Memory B cell (primary cell): ENCODE measurements at places on chromosomes 5 and 9.

GRCh38 chr9:134327671-134328231, 1.5 kb downstream of the RXRA start:
- no peak for DNase-seq

DNA sequence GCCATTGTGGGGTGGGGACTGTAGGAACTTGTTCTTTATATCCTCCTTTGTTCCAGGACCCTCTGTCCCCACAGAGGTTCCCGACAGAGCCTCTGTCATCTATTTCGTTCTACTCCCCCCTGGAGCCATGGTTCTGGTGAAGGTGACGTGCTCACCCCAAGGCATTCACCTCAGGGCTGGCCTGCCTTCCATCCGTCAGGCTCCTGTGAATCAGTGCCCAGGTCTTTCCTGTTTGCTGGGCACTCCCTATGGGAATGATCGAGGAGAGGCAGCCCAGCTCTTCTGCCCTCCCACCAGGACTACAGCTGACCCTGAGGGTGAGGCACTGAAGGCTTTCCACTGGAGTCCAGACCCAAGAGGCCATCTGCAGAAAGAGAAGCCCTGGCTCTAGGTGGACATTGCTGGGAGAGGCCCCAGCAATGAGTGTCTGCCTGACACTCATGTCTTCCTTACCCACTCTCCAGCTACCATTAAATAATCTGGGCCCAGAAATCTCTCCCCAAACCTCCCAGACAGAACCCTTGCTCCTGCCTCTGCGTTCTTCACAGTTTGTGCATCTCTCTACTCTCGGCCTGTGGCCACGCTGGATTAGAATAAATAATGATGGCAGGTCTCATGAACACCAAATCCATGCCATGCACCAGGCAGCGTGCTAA, 214.2 kb downstream of the FSTL4 start:
- DNase-seq = no peak

DNA sequence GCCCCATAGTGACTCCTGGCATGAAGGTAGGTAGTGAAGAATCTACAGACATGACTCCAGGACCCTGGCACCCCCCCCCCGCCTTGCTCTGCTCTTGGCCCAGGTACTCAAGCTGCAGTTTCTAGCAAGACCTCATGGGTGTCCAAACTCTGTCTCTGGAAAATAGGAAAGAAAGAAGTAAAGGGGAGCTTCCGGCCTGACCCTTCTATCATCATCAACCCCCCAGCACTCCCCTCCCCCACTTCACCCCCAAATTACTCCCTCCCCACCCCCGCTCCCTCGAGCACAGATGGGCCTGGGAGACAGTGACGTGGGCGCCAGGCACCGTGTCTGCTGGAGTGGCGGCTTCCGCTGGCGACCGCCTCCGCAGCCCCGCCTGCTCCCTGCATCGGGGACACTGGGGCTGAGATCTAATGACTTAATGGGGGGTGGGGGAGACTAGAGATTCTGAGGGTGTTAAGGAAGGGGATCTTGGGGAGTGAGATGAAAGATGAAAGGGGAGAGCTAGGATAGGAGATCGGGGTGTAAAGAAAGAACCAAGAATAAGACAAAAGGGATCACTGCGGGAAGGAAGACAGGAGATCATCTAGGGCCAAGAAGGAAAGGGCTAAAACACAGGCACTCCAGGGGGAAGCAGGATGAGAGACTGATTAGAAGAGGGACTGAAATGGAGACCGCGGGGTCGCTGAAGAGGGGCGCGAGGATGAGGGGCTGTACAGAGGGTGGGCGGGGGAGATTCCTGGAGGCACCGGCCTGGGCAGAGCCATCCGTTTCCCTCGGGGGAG, 1.1 kb upstream of the DNAJB5 start:
- no peak for DNase-seq

DNA sequence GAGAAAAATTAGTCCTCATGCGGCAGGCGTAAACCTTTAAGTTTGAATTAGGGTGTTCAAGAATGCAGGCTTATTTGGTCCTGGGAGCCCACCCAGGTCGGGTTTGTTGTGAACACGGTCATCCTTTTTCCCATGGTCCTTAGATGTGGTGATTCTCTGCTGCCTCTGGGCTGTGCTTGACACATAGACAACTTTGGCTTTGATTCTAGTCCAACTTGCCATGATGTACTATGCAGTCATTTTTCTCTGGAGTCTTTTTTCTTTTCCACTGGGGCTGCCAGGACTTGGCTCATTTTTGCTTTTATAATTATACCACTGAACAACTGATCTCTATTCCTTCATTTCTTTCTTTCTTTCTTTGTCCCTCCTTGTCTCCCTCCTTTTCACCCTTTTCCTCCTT, 218.6 kb downstream of the SREK1 start:
- DNase-seq = no peak

DNA sequence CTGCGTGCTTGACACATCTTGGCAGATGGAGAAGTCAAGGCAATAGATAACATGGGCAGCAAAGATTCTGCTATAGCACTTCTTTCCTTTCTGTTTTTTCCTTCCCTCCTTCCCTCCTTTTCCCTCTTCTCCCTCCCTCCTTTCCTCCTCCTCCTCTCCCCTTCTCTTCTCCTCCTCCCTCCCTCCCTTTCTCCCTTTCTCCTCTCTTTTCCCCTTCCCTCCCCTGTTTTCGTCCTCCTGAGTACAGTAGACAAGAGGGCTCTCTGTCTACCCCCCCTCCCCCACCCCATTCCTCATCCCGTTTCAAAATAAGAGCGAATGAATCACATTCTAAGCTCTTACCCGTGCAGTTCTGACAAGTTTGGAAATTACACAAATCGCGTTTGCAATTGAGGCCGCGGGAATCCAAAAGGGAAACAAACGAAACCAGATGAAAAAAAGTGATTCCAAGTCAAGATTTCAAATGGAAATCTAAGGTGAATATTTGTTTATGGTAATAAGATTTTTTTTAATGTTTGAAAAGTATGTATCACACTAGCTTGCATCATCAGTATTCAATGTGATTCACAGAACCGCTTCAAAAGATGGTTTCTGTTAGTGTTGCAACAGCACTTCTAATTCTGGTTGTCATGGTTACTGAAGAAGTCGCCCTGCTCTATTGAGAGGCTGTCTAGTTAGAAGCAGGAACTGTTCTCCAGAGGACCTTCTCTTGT, 1.3 kb downstream of the NIM1K start:
- DNase-seq = no peak

GRCh38 chr5:132859889-132860437, 6.3 kb downstream of the GDF9 start:
- no peak for DNase-seq

DNA sequence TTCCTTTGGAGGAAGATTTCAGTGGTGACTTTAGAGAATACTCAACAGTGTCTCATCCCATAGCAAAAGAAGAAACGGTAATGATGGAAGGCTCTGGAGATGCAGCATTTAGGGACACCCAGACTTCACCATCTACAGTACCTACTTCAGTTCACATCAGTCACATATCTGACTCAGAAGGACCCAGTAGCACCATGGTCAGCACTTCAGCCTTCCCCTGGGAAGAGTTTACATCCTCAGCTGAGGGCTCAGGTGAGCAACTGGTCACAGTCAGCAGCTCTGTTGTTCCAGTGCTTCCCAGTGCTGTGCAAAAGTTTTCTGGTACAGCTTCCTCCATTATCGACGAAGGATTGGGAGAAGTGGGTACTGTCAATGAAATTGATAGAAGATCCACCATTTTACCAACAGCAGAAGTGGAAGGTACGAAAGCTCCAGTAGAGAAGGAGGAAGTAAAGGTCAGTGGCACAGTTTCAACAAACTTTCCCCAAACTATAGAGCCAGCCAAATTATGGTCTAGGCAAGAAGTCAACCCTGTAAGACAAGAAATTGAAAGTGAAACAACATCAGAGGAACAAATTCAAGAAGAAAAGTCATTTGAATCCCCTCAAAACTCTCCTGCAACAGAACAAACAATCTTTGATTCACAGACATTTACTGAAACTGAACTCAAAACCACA, 67.4 kb downstream of the VCAN start:
- no peak for DNase-seq

GRCh38 chr5:156402387-156402921, 75.5 kb downstream of the SGCD start:
- DNase-seq = peak; percentile 81

DNA sequence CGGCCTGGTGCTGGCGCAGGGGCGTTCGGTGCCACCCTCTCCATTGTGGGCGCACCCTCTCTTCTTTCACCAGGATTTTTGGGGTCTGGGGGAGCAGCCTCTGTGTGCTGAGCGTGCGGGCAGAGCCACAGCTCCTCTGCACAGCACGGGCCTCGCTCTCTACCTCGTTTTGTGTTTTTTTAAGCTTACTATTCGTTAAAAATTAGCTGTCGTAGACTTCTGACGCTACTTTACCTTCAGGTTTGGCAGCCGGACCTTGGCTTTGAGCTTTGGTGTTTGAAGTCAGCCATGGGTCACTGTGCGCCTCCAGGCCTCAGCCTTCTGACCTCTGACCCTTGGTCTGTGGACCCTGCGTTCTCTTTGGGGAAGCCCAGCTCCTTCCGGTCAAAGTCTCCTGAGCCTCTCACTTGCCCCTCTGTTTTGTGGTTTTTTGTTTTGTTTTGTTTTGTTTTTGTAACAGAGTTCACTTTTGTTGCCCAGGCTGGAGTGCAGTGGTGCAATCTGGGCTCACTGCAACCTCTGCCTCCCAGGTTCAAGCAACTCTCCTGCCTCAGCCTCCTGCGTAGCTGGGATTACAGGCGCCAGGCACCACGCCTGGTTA, 88.2 kb upstream of the CACNA1B start:
- DNase-seq = no peak

GRCh38 chr9:76462126-76462525, 3.1 kb downstream of the GCNT1 start:
- DNase-seq = no peak

DNA sequence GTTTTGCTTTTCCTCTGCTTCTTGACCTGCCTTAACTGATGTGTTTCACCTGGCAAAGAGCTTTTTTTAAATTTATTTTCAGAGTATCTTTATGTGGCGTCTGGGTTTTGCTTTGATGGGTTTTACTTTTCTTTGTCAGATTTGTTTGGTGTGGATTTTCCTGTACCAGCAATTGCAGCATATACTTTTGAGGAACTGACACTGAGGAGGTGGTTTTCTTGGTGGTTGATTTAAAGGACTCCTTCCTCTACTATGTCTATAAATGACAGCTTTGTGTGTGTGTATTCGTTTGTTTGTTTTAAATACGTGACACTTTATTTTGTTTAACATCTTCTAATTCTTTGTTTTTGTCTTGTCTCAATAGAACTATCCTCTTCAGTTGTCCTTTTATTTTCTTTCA, 1071.9 kb upstream of the ARRDC3 start:
- DNase-seq = no peak

GRCh38 chr5:83547161-83547560, 75.6 kb downstream of the VCAN start:
- DNase-seq = no peak

DNA sequence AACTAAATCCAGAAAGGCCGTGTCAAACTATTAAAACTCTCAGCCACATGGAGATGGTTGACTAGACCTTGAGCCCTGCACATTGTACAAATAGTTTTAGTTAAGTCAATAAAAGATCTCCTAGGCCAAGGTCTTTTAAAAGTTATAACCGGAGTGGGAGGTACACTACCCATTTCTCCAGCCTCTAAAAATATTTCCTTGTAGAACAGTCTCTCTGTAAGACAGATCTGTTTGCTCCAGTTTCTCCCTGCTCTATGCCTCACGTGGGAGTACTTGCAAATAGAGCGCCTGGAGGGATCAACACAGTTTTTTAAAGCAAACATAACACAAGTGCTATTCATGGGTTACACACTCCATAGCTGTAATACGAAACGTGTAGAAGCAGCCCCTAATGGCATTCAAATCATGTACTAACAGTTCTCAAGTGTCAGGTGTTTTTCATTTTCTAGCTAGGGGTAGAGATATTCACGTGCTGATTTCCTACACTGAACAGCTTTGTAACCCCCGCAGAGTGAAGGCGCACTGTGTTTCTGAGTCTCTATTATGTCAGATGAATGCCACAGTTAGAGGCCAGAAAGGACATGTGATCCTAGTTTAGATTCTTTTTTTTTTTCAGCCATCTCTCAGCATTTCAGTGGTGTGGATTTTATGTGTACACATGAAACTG, 703.4 kb upstream of the GRAMD2B start:
- DNase-seq = no peak

GRCh38 chr9:133792721-133793470, 54.7 kb upstream of the SARDH start:
- peak; percentile 76 for DNase-seq

DNA sequence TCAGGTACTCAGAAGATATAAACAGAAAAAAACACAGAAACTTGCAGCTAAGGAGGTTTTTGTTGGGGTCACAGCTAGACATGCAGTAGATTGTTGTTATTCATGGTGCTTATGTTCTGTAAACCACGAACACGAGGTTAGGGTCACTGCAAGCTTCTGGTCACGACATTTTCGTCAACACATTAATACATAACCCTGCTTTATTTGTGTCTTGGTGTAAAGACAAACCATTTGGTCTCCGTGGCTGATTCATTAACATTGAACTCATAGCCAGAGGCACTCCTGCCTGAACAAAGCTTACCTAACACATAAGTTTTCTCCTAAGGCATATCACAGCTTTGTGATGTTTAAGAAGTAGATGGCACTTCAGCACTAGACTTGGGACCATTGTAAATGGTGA, 16.9 kb downstream of the TEK start:
- DNase-seq = no peak

GRCh38 chr5:39850291-39850690, 425.5 kb upstream of the DAB2 start:
- no peak for DNase-seq

DNA sequence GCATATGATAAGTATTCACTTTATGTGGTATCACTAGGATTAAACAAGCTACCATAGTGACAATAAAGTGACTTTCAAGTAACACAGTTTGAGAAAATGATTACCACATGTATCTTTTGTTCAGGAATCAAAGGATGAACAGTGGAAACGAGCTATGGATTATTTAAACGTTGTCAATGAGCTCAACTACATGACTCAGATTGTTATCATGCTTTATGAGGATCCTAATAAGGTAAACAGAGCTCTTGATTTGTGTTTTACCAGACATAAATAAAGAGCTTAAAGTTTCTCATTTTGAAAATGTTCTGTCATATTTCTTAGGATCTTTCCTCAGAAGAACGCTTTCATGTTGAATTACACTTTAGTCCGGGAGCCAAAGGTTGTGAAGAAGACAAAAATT, 57.4 kb downstream of the PPIP5K2 start:
- no peak for DNase-seq

- no peak for DNase-seq
These were observed 36.0 kb downstream of the ADAM19 start for GRCh38 chr5:157539503-157540022.

GRCh38 chr5:34535433-34535832, 120.7 kb upstream of the RAI14 start:
- DNase-seq = no peak

DNA sequence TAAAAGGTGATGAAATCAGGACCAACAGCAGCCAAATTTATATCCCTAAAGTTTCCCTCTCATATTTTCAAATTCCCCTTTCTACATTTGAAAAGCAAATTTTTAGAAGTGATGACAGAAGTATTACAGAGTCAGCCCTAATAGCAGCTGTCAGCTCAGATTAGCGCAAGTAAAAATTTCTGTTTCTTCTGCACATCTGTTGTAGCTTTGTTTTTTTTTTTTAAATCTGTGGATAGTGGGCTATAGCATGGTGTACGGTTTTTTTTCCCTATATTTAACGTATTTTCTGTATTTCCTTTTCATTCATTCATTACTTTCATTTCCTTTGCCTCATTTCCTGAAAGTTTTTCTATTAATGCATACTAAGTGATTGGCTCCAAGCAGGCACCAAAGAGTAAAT, 99.1 kb downstream of the MACIR start:
- no peak for DNase-seq

GRCh38 chr5:14574891-14575508, 6.6 kb upstream of the OTULINL start:
- DNase-seq = no peak
